ENCODE measurements at places on chromosomes 4 and X. TPM values are rescaled to one million over a fixed set of nuclear protein-coding genes. Genes with fewer than 3 reads are reported as not detected.
A peak's percentile ranks its signal among the peaks of the same experiment; 100 is the strongest.

DNA sequence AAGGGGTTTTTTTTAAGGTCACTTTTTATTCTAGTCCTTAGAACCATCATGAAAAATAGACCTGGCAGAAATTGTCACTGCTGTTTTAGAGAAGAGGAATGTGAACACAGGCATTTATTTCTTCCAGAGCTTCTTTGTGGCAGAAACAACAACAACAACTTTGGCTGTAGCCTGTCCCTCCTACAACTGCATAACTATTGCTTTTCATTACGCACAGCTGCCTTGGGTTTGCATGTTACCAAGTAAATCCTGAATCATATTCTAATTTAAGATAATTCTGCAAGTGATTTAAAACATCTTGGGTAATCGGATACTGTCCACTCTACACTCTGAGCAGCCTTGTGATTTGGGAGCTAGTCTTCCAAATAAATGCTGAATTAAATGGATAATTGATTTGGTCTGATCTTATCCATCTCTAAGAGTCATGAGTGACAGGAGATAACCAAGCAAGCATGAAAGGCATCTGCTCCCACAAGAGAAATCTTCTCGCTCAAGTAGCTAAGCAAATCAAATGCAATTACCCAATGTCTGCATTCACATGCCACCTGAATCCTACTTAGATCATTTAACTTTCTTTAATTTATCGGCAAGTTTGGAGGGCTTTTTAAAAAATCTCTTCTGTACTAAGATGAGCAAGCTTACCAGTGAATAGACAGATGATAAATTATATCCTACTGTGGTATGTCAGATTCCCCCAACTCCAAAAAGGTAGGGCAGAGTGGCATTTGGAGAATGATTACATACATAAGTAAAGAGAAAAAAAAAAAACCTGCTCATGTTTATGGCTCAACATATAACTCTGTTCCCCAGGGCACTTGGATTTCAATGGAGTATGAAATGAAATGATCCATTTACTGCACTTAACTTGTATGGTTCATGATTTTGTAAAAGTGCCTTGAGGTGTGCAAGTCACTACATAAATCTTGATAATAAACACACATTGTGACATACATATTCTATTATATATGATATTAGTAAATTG is 73.6 kb downstream of the EGF start:
- DNase-seq: no peak

GRCh38 chrX:25181775-25182174 is 166.0 kb upstream of the ARX start:
- no peak for DNase-seq

DNA sequence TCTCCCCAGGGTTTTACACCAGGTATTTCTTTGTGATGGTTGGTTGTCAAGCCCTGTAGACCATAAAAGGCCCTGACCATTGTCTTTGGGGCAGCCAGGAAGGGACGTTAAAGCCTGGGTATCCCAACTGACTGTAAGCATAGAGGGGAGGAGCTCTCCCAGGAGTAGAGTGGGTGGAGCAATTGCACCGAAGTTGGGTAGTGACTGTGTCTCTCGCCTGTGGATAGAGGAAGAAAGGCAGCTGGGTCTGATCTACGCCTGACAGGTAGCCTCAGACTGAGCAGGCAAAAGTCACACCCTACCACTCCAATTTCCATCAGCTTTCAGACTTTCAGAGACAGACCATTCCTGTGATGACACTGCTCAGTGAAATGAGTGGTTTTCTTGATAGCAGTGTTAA is 123.3 kb downstream of the KLHL8 start:
- DNase-seq: peak; percentile 49

GRCh38 chr4:137614491-137614890 is 82.2 kb upstream of the PCDH18 start:
- DNase-seq: no peak

- DNase-seq: no peak
Measured at GRCh38 chr4:100591161-100591876, 73.5 kb upstream of the EMCN start.

GRCh38 chr4:97468272-97468671 is 675.0 kb downstream of the STPG2 start:
- DNase-seq: no peak

DNA sequence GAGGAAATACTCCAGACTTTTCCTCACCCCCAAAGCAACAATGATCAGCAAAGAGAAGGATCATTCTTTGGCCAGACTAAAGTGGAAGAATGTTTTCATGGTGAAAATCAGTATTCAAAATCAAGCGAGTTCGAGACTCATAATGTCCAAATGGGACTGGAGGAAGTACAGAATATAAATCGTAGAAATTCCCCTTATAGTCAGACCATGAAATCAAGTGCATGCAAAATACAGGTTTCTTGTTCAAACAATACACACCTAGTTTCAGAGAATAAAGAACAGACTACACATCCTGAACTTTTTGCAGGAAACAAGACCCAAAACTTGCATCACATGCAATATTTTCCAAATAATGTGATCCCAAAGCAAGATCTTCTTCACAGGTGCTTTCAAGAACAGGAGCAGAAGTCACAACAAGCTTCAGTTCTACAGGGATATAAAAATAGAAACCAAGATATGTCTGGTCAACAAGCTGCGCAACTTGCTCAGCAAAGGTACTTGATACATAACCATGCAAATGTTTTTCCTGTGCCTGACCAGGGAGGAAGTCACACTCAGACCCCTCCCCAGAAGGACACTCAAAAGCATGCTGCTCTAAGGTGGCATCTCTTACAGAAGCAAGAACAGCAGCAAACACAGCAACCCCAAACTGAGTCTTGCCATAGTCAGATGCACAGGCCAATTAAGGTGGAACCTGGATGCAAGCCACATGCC is 89.7 kb downstream of the TET2 start:
- DNase-seq: no peak

GRCh38 chrX:19897091-19897490 is 9.7 kb upstream of the SH3KBP1 start:
- no peak for DNase-seq

DNA sequence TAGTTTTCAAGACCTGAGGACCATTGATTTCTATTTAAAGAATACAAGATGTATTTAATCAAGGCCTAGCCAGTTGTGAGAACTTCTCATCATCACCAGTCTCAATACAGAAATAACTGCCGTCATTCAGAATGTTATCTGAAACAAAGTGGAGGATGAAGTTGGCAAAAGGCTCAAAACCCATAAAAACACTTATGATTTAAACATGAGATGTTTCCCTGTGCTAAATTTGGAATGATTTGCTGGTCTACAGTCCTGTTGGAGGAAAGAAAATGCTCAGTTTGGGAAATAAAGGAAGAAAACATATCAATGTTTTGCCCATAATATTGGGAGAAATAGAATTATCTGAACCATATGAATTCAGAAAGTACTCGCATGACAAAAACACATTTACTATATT is 192.2 kb downstream of the ADGRA3 start:
- DNase-seq: no peak

GRCh38 chr4:22668301-22668700 is 24.4 kb upstream of the GBA3 start:
- no peak for DNase-seq

DNA sequence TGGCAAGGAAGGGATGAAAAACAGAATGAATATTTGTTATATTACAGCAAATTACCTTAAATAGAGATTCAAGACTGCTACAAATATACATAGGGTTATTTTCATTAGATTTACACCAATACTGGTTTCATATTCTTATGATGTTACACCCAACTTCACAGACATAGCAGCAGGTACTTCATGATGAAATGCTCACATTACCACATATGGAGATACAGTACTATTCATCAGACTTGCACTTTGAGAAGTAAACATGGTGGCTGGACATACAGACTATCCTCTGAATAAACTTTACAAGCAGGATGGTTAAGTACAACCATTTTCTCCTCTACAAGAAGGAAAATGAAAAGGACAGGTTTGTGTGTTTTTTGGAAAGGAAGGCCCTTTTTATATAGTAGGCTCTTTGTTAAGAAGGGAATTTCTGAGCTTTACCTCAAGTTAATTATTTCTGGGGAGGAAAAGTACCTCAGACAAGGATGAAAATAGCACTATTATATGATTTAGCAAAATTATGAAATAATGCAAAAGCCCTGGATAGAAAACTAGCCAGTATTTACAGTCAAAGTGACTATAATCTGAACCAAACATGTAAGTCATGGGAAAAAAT is 12.0 kb upstream of the FAM120C start:
- no peak for DNase-seq

DNA sequence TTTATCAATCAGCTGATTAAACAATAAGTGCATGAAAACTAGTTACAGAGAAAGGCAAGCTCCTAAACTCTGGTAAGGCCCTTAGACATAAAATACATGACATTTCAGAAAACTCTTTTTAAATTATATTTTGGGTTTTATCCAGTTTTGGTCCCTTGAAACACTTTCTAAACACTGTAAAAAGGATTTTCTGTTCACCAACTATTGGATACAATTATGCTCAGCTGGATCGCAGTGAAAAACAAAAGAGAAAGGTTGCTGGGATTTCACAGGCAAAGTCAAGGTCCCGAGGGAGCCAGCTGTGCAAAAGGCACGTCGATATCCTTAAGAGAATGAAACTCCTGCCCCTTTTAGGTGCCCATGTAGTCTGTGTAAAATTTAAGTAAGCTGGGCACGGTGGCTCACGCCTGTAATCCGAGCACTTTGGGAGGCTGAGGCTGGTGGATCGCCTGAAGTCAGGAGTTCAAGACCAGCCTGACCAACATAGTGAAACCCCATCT is 1018.4 kb upstream of the INTU start:
- no peak for DNase-seq

DNA sequence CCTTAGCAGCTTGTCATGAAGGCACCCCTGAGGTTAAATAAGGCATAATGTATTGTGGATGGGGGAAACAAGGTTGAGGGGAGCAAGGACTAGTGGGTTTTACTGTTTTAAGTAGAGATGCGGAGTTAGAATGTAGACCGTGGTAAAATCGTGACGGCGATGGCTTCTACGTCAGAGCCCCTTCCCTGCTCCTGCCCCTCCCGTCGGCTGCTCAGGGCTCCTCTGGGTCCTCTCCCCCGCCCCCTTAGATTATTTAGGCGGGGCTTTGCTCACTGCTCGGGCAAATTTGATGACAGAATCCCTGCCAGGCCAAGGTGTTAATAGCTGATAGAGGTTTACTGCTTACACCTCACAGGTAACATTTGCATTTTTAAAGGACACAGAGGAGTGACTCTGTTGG is 2.3 kb downstream of the FRMPD3 start:
- no peak for DNase-seq

- no peak for DNase-seq
Measured at GRCh38 chr4:123802082-123802645, 405.6 kb downstream of the SPRY1 start.

DNA sequence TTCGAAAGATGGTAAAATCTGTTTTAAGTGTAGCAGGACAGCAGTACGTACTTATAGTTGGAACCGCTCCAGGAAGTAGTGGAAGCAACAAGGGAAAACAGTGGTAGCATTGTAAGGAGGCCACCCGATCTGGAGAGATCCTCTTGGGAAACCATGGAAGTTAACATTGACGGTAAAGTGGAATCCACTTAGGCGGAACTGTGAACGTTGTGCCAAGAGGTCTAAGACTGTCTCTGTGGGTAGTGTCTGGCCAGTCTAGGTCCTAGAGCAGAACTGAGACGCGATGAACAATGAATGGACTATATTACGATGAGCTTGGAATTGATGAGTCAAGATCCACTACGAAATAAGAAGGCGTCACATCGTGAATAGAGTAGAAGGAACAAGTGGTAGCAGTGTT is 124.0 kb downstream of the TENM3 start:
- no peak for DNase-seq

The SLC26A1 gene
- polyA plus RNA-seq: 17.8 TPM

The ZNF157 gene
- not detected for polyA plus RNA-seq

The SLC30A9 gene
- polyA plus RNA-seq: 13.5 TPM

The KCND1 gene
- polyA plus RNA-seq: 0.28 TPM

The CCDC160 gene
- 0.05 TPM for polyA plus RNA-seq
